Thoracic aorta (tissue), 2 donors: ENCODE measurements at places on chromosomes 3 and 15. TPM values are rescaled to one million over a fixed set of nuclear protein-coding genes. Genes with fewer than 3 reads are reported as not detected.

DNA sequence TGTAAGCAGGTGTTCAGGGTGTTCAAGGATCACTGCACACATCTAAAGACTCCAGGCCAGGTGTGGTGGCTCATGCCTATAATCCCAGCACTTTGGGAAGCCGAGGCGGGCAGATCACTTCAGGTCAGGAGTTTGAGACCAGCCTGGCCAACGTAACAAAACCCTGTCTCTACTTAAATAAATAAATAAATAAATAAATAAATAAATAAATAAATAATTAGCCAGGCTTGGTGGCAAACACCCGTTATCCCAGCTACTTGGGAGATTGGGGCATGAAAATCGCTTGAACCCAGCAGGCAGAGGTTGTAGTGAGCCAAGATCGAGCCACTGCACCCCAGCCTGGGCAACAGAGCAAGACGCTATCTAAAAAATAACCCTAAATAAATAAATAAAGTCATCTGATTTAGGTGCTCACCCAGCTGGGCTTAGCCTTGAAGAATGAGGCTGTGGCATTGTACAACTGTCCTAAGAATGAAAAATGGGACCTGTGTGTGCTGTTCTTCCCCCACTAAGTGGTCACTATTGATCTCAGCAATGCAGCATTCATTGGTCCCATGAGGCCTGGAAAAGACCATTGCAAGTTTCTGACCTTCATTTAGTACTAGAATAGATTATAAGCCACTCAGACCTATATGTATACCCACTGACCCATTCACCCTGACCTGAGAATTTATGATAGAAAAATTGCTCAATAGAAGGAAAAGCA lies 82.8 kb upstream of the ABHD17C start:
- no peaks in the 10 kb centered on the region for H3K36me3 ChIP-seq
- DNase-seq, result no peak
- H3K4me3 ChIP-seq, result no peak overlapping the region
- no peaks in the 10 kb centered on the region for H3K4me1 ChIP-seq
- H3K27me3 ChIP-seq, result no peaks in the 10 kb centered on the region

DNA sequence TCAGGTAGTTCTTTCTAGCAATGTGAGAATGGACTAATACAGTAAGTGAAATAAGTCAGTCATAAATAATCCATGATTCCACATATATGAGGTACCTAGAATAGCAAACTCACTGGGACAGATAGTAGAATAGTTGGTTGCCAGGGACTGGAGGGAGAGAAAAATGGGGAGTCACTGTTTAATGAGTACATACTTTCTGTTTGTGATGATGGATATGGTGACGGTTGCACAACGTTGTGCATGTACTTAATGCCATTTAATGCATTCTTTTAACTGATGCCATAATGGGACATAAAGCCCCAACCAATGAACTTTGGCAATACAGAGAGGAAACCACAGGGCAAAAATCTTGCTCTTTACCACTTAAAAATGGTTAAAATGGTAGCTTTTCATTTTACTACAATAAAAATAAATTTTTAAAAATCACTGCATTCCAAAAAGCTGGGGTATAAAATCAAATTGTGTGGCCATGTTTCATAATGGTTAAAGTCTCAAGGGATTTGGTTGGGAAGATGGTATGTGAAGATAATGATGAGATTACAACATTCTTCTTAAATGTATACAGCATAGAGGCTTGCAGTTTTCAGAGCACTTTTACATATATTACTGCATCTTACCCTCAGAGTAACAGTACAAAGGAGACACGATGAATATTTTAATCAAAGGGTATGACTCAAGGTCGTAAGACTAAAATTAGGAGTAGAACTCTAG lies 45.2 kb downstream of the ADAM10 start:
- H3K27me3 ChIP-seq, result no peaks in the 10 kb centered on the region
- DNase-seq, result no peak
- H3K36me3 ChIP-seq, result no peaks in the 10 kb centered on the region
- no peak overlapping the region for H3K27ac ChIP-seq
- no peak overlapping the region for H3K4me3 ChIP-seq

DNA sequence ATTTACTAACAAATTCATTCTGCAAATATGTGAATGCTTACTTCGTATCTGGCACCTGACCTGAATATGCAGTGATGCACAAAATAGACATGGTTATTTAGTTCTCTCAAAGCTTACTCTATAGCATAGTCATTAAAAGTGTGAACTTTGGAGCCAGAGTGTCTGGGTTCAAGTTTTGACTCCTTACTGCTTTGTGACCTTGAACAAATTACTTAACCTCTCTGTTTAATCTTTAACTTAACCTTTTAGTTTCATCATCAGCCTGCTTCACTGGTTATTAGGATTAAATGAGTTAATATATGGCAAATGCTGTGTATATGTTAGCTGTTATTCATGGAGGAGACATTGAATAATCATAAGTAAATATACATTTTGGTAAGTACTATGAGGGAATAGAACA lies 12.1 kb upstream of the MGA start:
- H3K27ac ChIP-seq, result no peak overlapping the region
- no peak overlapping the region for H3K4me3 ChIP-seq
- no peaks in the 10 kb centered on the region for H3K36me3 ChIP-seq
- no peaks in the 10 kb centered on the region for H3K27me3 ChIP-seq

The MAP2K5 gene
- 10.2 TPM for total RNA-seq

- no peak overlapping the region for H3K27ac ChIP-seq
- H3K36me3 ChIP-seq, result peaks cover 26% of the 10 kb centered on the region
- no peaks in the 10 kb centered on the region for H3K27me3 ChIP-seq
- H3K4me1 ChIP-seq, result no peaks in the 10 kb centered on the region
- no peak for DNase-seq
Measured at GRCh38 chr15:34951993-34952392, 17.5 kb downstream of the AQR start.

GRCh38 chr3:149085828-149086231 lies 503 bp downstream of the HLTF start:
- H3K27me3 ChIP-seq, result no peaks in the 10 kb centered on the region
- no peaks in the 10 kb centered on the region for H3K36me3 ChIP-seq
- no peak for DNase-seq
- peak overlapping the region; percentile 55 for H3K27ac ChIP-seq
- peaks cover 32% of the 10 kb centered on the region for H3K4me1 ChIP-seq

The SST gene
- not detected for total RNA-seq

The WNT5A gene
- total RNA-seq, result 5.4 TPM

GRCh38 chr3:49966233-49966942 lies 26.4 kb downstream of the RBM6 start:
- peaks cover 37% of the 10 kb centered on the region for H3K4me1 ChIP-seq
- no peak for DNase-seq
- no peaks in the 10 kb centered on the region for H3K27me3 ChIP-seq
- H3K36me3 ChIP-seq, result no peaks in the 10 kb centered on the region

- H3K27me3 ChIP-seq, result no peaks in the 10 kb centered on the region
- H3K27ac ChIP-seq, result peak overlapping the region; percentile 91
- H3K4me1 ChIP-seq, result peaks cover 4% of the 10 kb centered on the region
- H3K4me3 ChIP-seq, result peak overlapping the region; percentile 78
Measured at GRCh38 chr3:123584284-123584987, 417 bp downstream of the HACD2 start.

The SKOR1 gene
- total RNA-seq, result 0.78 TPM

GRCh38 chr3:126994661-126995245 lies 11.8 kb downstream of the PLXNA1 start:
- peaks cover 18% of the 10 kb centered on the region for H3K36me3 ChIP-seq
- peak overlapping the region; percentile 83 for H3K27ac ChIP-seq
- H3K4me3 ChIP-seq, result no peak overlapping the region
- H3K27me3 ChIP-seq, result no peaks in the 10 kb centered on the region

- no peaks in the 10 kb centered on the region for H3K36me3 ChIP-seq
- H3K4me3 ChIP-seq, result no peak overlapping the region
- H3K27me3 ChIP-seq, result no peaks in the 10 kb centered on the region
- no peak for DNase-seq
- H3K27ac ChIP-seq, result no peak overlapping the region
Measured at GRCh38 chr3:196120291-196120951, 38.5 kb upstream of the TFRC start.

The CADPS gene
- 0.14 TPM for total RNA-seq

- no peak overlapping the region for H3K27ac ChIP-seq
- no peaks in the 10 kb centered on the region for H3K4me1 ChIP-seq
- H3K4me3 ChIP-seq, result no peak overlapping the region
- DNase-seq, result no peak
- H3K36me3 ChIP-seq, result no peaks in the 10 kb centered on the region
- no peaks in the 10 kb centered on the region for H3K27me3 ChIP-seq
Measured at GRCh38 chr15:94061041-94061440, 170.3 kb upstream of the MCTP2 start.

DNA sequence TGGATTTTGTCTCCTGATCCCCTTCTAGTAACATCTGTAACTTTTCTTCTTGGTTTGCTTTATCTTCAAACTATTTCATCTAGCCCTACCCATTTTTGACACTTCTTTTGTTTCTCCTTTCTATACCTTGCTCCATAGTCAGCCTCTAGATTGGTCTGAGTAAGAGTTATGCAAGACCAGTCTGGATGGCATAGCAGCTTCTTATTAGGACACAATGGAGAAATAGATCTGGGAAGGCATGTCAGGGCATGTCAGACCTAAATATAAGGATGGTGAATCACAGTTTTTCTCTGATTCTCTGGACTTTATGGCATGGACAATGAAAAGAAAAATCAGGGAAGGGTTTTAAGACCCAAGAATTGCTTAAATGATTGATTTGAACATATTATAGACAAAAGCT lies 452.5 kb downstream of the RAP2B start:
- H3K27ac ChIP-seq, result no peak overlapping the region
- no peaks in the 10 kb centered on the region for H3K27me3 ChIP-seq
- H3K36me3 ChIP-seq, result no peaks in the 10 kb centered on the region
- no peak overlapping the region for H3K4me3 ChIP-seq
- DNase-seq, result no peak

The LHFPL4 gene
- total RNA-seq, result not detected

The BTD gene
- 19.4 TPM for total RNA-seq

The PPM1M gene
- total RNA-seq, result 41.6 TPM

DNA sequence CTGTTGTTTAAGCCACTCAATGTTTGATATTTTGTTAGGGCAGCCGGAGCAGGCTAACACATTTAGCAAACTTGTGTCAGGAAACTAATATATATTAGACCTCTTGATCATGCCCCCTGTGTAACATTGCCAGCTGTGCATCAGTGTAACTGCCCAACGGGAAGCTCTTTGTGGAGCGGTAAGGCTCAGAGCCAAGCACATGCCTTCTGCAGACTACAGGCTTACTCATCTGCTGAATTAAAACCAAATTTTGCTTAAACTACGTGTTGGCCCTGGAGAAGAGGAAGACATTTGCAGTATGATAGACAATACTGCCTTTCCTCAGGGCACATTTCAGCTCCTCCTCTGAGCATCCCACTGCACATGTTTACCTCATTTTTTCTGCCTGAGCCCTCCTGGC lies 50.5 kb upstream of the KCNMB2 start:
- no peaks in the 10 kb centered on the region for H3K27me3 ChIP-seq
- H3K27ac ChIP-seq, result no peak overlapping the region
- DNase-seq, result no peak
- no peak overlapping the region for H3K4me3 ChIP-seq
- H3K36me3 ChIP-seq, result no peaks in the 10 kb centered on the region

DNA sequence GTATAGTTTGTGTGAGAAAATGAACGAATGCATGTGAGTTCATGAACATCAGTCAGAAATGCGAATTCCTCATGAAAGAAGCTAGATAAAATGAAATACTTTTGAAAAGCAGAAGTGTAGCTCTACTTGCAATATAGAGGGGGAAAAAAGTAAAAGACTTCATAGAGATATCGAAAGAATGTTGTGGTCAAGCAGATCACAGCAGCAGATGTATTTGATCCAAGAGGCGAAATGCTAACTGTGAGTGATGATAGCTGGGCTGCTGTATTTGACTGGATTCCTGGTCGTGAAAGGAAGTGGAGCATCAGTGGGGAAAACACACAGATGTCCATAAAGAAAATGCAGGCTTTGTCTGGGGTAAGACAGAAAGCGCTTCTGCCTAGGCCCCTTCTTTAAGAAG lies 112.4 kb downstream of the ADAMTSL3 start:
- H3K27ac ChIP-seq, result no peak overlapping the region
- no peak for DNase-seq
- no peaks in the 10 kb centered on the region for H3K36me3 ChIP-seq
- no peaks in the 10 kb centered on the region for H3K27me3 ChIP-seq

- H3K36me3 ChIP-seq, result no peaks in the 10 kb centered on the region
- no peak overlapping the region for H3K27ac ChIP-seq
- H3K4me1 ChIP-seq, result peaks cover 7% of the 10 kb centered on the region
- no peak for DNase-seq
- H3K27me3 ChIP-seq, result no peaks in the 10 kb centered on the region
- no peak overlapping the region for H3K4me3 ChIP-seq
Measured at GRCh38 chr3:194078045-194078821, 57.7 kb upstream of the HES1 start.

- peaks cover 16% of the 10 kb centered on the region for H3K4me1 ChIP-seq
- H3K27me3 ChIP-seq, result no peaks in the 10 kb centered on the region
- H3K4me3 ChIP-seq, result no peak overlapping the region
- H3K27ac ChIP-seq, result no peak overlapping the region
- no peak for DNase-seq
- no peaks in the 10 kb centered on the region for H3K36me3 ChIP-seq
Measured at GRCh38 chr3:119950666-119951325, 143.5 kb downstream of the GSK3B start.

The LOXL1 gene
- total RNA-seq, result 321 TPM

The ANKRD34C gene
- total RNA-seq, result not detected

GRCh38 chr3:12046406-12046805 lies 42.2 kb downstream of the SYN2 start:
- no peak overlapping the region for H3K27ac ChIP-seq
- no peak for DNase-seq
- no peaks in the 10 kb centered on the region for H3K4me1 ChIP-seq
- H3K27me3 ChIP-seq, result no peaks in the 10 kb centered on the region

DNA sequence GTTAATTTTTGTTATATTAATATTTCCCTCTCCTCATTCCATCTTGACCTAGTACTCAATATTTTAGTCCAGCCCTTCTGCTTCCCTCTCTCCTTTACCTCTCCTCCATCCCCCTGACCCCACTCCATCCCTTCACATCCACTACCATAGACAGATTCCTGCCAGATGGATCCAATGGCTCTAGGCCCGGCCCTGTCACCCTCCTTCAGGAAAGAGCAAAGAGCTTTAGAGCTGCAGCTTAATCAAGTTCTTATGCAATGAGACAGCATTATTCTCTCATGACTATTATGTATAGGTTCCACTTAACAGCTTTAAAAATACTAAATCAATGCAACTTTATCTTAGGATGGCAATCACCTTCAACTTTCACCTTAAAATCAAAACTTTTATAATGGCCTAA lies 200.7 kb upstream of the TTC14 start:
- no peaks in the 10 kb centered on the region for H3K36me3 ChIP-seq
- no peak for DNase-seq
- no peaks in the 10 kb centered on the region for H3K27me3 ChIP-seq
- H3K4me3 ChIP-seq, result no peak overlapping the region

GRCh38 chr15:76234337-76234889 lies 76.9 kb downstream of the ETFA start:
- no peak overlapping the region for H3K4me3 ChIP-seq
- no peak overlapping the region for H3K27ac ChIP-seq
- no peaks in the 10 kb centered on the region for H3K4me1 ChIP-seq
